ENCODE measurements at places on chromosomes 5 and 9.
A peak's percentile ranks its signal among the peaks of the same experiment; 100 is the strongest.

GRCh38 chr5:96412868-96413449, 20.1 kb downstream of the PCSK1 start:
- no peak for DNase-seq

DNA sequence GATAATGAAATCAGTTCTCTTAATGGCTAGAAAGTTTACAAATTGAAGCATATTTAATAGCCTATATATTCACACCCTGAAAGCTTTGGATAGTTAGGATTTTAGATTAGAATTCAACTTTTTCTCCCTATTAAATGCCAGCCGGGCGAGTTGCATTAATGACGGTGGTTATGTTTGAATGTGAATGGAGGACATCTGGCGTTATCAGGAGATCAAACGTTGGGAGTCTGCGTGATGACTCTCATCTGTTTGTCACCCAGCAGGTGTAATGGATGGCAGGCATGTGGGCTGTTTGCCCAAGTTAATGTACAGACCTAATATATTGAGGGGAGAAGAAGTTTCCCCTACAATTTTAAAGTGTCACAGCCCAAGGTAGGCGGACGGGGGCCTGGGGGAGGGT, 1227.7 kb upstream of the WWC1 start:
- DNase-seq, result no peak

DNA sequence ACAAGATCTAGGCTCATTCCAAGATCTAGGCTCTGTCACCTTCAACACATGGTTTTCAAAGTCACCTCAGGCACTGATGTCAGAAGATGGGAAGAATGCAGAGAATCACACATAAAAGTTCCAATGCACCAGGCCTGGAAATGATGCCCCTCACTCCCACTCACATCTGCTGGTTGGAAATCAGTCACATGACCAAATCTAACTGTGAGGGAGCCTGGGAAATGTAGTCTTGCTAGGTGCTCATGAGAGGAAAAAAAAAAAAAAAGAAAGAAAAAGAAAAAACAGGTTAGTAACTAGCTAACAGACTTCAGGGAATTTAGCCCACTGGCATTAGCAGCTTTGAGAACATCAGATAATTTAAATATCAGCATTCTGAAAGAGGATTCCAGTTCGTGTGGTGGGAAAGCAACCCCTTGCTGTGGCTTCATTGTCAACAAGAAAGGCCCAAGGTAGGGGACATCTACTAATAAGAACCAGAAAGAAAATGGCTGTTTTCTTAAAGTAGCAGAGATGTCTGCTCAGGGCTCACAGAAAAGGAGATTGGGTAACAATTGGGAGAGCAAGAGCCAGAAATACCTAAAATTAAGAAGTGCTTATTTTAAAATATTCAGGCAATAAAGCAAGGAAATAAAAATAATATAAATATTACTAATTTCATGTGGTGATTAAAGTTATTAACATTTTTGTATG, 614.3 kb downstream of the ACTL7B start:
- DNase-seq, result no peak

DNA sequence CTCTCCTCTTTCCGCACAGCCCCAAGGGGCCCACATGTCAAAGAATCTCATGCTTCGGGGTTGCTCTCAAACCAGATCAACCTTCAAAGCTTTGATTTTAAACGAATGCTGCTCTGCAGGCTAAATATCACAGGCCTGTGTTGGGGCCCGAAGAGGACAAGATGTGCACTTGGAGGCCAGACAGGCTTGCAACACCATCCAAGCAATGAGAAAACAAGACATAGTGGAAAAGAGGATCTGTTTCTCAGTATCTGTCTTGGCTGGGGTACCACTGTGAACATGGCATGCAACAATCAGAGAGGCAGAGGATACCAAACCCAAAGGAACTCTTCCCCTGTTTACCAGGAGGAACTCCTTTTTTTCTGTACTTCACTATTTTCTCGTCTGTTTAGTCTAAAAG, 321.8 kb downstream of the SLIT3 start:
- DNase-seq, result no peak

GRCh38 chr9:85004818-85005413, 335.4 kb downstream of the NTRK2 start:
- DNase-seq, result no peak

GRCh38 chr9:125233678-125234077, 7.5 kb downstream of the HSPA5 start:
- DNase-seq, result peak; percentile 67

DNA sequence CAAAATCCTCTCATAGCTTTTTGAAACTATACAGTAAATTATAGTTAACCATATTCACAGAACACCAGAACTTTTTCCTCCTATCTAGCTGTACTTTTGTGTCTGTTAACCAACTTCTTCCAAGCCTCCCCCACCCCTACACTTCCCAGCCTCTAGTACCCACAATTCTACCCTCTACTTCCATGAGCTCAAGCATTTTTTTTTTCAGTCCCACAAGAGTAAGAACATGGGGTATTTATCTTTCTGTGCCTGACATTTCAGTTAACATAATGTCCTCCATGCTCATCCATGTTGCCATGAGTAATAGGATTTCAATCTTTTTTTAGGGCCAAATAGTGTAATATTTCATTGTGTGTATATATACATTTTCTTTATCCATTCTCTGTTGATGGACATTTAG, 128.3 kb upstream of the MAN2A1 start:
- DNase-seq, result no peak

- DNase-seq, result no peak
These were observed 15.0 kb downstream of the NPR3 start for GRCh38 chr5:32726086-32726557.

- no peak for DNase-seq
These were observed 43.9 kb downstream of the ZNF608 start for GRCh38 chr5:124702525-124702924.

- DNase-seq, result peak; percentile 81
These were observed 43.4 kb upstream of the TMC1 start for GRCh38 chr9:72477930-72478518.

GRCh38 chr9:81632599-81632998, 56.7 kb downstream of the TLE1 start:
- DNase-seq, result no peak

- DNase-seq, result no peak
These were observed 78.3 kb upstream of the NIPAL4 start for GRCh38 chr5:157381746-157382145.

DNA sequence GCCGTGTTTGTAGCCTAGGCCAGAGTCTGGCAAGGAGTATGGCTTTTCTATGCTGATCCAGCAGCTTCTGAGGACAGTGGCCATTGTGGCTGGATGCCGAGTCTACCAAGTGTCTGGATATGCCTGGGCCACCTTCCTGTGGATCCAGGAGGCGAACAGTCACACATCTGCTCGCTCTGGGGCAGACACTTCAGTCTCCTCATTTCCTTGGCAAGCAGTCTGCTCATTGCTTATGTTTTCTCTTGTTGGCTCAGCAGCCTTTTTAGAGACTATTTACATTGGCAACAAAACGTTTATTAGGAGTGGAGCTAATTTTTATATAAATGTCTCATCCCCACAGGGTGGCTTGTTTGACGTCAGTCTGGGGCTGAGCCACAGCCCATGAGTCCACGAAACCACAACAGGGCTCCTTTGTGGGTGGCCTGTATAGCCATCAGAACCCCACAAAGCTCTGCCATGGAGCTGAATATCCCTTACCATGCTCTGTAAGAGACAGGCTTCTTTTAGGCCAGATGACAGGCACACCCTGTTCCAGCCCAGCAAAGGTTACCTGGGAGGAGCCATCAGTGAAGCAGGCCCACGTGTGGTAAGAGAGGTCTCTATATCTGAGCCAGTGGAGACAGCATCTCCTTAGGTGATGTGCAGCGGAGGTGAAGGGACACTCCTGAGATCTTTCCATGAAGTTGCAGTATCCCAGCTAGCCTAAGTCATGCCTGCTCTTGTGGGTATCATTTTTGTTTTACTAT, 221.7 kb downstream of the DIRAS2 start:
- no peak for DNase-seq

Data from PC-9 (cell line).